Hair follicle dermal papilla cell (primary cell): ENCODE measurements at places on chromosomes 16 and 17. TPM values are rescaled to one million over a fixed set of nuclear protein-coding genes. Genes with fewer than 3 reads are reported as not detected.

Gene CSF3
- 1.2 and 1.9 TPM in 2 replicates for total RNA-seq

Gene CCL4L2
- total RNA-seq: not detected in 2 replicates

Gene CASKIN2
- 12.2 and 15.9 TPM in 2 replicates for total RNA-seq

Gene DYNC1LI2
- 153 and 180 TPM in 2 replicates for total RNA-seq

Gene CNGB1
- not detected in 2 replicates for total RNA-seq

Gene HCRT
- total RNA-seq: not detected in 2 replicates

Gene GAST
- total RNA-seq: not detected in 2 replicates

Gene C16orf46
- total RNA-seq: 0.32 and 0.73 TPM in 2 replicates

Gene IL21R
- total RNA-seq: 0.49 and 0.73 TPM in 2 replicates

Gene TAOK2
- total RNA-seq: 61.0 and 61.7 TPM in 2 replicates

Gene RNF222
- not detected in 2 replicates for total RNA-seq

Gene SLC46A1
- 6.8 and 7.1 TPM in 2 replicates for total RNA-seq

Gene CCP110
- 7.3 and 8.9 TPM in 2 replicates for total RNA-seq

Gene TBC1D28
- total RNA-seq: not detected in 2 replicates

Gene SIRT7
- total RNA-seq: 17.5 and 27.3 TPM in 2 replicates

Gene SRSF2
- total RNA-seq: 152 and 165 TPM in 2 replicates
